Cardiac septum (tissue), 1 donor: ENCODE measurements at places on chromosomes 5 and 9.
A peak's percentile ranks its signal among the peaks of the same experiment; 100 is the strongest.

DNA sequence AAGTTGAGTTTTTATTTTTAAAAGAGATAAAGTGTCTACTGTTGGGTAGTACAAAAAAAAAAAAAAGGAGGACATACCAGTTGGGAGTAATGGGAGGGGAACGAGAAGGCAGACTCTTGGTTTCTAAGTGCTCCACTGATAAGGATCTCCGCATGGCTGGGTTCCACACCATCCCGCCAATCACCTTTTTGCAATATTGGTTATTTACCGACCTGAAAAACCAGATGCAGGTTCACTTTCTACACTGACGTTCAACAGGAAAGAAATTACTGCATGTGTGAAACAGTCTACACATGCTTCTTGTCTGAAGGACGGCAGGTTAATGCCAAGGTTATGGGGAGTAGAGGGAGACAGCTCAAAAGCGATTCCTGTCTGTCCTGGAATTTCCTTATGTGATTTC is 75.5 kb downstream of the PTPN3 start:
- DNase-seq: no peak

- DNase-seq: no peak
Observed at GRCh38 chr5:107668154-107669095, 2.3 kb downstream of the EFNA5 start.

- no peak for DNase-seq
Observed at GRCh38 chr5:93209476-93209875, 371.5 kb downstream of the NR2F1-AS1 start.

DNA sequence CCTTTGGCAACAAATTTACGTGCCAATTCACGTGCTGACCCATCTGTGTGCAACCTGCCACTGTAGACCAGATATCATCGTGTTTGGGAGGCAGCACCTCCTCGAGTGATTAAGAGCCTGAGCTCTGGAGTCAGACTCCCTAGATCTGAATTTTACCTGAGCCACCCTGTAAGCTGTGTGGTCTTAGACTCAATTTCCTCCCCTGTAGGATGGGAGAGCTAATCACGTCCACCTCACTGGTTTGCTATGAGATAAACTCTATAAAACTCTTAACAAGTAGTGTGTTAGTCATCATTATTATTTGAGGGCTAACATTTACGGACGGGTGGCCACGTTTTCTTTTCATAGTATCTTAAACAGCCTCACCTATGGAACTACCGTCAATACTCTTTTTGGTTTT is 220.0 kb upstream of the ADAMTSL1 start:
- DNase-seq: no peak

- no peak for DNase-seq
Observed at GRCh38 chr5:95919658-95920057, 42.0 kb downstream of the ELL2 start.

- no peak for DNase-seq
Observed at GRCh38 chr9:121075251-121076036, 689 bp downstream of the CNTRL start.

- DNase-seq: no peak
Observed at GRCh38 chr5:13536933-13537332, 407.6 kb downstream of the DNAH5 start.

DNA sequence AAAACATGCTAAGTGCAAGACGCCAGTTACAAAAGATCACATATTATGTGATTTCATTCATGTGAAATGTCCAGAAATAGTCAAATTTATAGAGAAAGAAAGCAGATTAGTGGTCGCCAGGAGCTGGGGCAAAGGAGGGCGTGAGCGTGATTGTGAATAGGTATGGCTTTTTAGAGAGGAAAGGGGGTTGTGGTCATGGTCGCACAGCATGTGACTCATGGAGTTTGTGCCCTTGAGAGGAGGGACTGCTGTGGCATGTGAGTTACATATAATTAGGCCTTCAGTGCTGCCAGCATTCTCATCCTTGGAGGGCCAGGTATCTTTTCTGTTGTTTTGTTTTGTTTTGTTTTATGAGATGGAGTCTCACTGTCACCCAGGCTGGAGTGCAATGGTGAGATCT is 21.2 kb upstream of the MARCHF6 start:
- peak; percentile 74 for DNase-seq

GRCh38 chr9:135414293-135414692 is 65.3 kb upstream of the PPP1R26 start:
- peak; percentile 36 for DNase-seq

GRCh38 chr5:114412510-114413171 is 50.8 kb downstream of the KCNN2 start:
- no peak for DNase-seq

DNA sequence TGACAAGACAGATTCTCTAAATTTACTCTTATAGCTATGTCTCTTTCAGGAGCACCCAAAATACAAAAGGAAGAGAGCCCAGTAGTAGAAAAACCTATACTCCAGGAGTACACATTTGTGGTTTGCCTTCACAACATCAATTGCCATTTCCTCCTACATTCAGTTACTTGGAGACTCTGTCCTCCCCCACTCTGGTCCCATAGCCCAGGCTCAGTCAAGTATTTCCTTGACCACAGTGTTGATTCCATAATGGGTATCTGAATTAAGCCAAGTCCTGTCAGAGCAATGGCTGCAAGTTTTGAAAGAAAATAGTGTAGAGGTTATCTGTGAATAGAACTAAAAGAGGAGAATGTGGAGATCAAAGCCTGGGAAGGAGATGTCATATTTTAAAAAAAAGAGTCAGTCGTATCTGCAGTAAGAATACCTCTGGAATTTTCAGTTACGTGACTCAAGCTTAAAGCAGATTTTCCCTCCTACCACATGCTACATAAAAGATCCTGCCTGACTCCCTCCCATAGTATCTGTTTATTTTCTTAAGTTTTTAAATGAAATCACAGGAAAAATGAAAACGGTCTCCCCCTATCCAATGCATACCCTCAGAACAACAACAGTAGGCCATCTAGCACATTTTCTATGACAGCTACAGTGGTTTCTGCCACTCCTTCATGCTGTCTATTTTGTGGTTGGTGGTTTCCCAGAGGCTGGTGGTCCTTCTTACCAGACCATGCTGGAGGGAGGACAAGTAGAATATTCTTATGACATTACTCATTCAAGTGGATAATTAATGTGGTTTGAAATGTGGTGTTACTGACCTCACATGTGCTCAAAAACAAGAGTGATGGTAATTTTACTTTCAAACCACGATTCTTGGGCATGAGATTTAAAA is 249.7 kb upstream of the TMEM161B start:
- no peak for DNase-seq

DNA sequence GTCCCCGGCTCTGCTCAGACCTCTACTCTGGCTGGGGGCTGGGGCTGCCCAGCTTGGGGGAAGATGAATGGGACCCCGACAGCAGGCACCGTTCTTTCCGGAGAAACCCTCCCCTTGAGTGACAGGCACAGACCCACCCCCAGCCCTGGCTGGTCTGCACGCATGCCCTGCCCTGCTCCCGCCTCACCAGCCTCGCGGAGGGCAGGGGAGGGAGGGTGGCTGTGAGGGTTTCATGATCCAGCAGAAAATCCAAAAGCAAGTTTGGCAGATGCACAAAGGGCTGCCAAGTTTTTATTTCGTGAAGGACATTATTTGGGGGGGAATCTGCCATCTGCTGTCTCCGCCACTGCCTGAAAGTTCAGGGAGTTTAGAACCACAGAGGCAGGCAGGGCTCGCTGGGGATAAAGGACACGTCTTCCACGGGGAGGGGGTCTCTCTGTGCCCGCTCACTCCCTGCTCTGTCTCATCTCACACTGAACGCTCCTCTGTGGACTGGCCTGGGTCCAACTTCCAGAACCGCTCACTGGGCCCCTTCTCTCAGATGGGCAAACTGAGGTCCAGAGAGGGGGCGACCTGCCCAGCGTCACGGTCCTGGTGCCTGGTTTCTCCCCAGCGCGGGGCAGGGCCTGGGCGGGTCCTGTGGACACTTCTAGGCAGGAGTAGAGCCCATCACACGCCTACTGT is 92.9 kb downstream of the RXRA start:
- DNase-seq: no peak

DNA sequence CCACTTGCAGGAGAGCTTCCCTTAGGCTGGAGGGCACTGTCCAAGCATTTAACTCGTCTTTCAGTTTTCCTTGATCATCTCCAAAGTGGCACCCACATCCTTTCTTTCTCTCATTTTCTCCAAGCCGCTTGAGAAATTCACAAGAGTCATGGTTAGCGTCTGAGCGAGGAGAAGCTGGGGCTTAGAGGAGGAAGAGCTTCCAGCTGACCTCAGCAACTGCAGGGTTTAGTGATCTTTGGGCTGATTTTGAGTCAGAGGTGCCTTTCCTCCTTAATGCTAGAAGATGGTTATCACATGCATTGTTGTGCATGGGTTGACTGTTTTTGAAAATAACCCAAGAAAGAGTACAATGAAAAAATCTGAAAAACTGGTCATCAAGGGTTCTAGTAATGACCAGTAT is 134.7 kb downstream of the GADD45G start:
- DNase-seq: no peak
